DMS53 (cell line): ENCODE measurements at places on chromosomes 13 and 19.

- DNase-seq, result peak; percentile 90
These were observed 19.0 kb downstream of the MRPS12 start for GRCh38 chr19:38949580-38950367.

- no peak for DNase-seq
These were observed 173.9 kb upstream of the SERP2 start for GRCh38 chr13:44199627-44200207.

GRCh38 chr13:50712881-50713280 lies 130.6 kb downstream of the DLEU7 start:
- DNase-seq, result no peak

- no peak for DNase-seq
These were observed 7.4 kb downstream of the SOX1 start for GRCh38 chr13:112074139-112074865.

DNA sequence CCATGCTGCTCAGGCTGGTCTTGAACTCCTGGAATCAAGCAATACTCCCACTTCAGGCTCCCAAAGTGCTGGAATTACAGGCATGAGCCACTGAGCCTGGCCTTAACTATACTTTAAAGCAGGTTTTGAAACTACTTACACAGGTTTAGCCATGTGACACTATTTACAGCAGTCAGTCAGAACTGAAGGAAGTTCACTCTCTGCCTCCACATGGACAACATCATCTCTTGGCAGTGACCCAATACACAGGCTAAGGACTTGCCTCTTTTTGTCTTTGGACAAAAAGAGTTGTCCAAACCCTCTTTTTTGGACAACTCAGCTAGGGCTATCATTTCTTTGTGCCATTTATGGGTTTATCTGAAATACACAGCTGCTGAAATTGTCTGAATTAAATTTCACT lies 89.0 kb upstream of the CLDN10 start:
- DNase-seq, result peak; percentile 4

GRCh38 chr13:60857698-60858097 lies 460.7 kb downstream of the TDRD3 start:
- DNase-seq, result no peak

DNA sequence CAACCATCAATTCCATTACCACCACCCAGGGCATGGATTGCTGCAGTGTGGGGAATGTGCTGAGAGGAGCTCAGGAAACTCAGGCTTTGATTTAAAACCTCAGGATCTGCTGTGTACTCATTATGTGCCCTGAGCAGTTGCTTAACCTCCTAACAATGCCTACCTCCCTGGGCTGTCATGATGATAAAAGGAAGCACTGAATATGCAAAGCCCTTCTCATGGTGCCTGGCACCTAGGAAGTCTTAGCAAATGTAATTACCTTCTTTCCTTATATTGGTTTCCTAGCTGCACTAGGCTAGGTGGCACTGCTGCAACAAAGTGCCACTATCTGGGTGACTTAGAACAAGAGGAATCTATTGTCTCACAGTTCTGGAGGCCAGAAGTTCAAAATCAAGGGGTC lies 62.2 kb downstream of the KCTD12 start:
- no peak for DNase-seq

DNA sequence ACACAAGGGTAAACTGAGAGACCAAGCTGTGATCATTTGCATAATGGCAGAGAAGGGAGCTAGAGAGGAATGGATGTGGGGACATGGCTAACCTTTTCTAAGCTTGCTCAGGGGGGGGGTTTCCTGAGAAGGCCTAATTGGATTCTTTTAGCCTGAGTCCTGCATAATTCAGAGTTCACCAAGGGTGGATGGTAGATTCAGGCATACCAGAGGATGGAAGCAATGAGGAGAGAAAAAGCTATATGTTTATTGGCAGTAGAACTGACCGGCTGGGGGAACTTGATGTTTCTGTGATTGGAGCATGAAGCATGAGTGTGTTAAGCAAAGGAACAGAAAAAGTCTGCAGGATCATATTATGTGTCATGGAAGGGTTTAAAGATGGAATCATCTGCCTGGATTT lies 65.9 kb upstream of the KLF12 start:
- no peak for DNase-seq

DNA sequence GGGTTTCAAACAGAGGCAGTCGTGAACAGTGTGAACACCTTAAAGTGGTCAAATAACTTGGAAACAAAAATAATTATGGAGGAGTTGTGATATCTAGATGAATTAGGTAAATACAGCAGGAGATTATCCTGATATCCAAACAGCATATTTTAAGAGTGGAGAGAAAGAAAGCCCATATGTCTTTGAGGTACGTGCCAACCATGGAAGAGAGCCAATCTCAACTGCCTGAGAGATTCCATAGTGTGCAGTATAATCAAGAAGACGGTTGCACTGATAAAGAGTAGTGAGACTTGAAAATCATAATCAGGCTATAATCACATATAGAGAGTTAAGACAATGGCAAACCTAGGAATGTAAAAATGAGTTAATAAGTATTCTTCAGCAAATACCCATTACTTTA lies 472.8 kb upstream of the SLITRK5 start:
- DNase-seq, result no peak

DNA sequence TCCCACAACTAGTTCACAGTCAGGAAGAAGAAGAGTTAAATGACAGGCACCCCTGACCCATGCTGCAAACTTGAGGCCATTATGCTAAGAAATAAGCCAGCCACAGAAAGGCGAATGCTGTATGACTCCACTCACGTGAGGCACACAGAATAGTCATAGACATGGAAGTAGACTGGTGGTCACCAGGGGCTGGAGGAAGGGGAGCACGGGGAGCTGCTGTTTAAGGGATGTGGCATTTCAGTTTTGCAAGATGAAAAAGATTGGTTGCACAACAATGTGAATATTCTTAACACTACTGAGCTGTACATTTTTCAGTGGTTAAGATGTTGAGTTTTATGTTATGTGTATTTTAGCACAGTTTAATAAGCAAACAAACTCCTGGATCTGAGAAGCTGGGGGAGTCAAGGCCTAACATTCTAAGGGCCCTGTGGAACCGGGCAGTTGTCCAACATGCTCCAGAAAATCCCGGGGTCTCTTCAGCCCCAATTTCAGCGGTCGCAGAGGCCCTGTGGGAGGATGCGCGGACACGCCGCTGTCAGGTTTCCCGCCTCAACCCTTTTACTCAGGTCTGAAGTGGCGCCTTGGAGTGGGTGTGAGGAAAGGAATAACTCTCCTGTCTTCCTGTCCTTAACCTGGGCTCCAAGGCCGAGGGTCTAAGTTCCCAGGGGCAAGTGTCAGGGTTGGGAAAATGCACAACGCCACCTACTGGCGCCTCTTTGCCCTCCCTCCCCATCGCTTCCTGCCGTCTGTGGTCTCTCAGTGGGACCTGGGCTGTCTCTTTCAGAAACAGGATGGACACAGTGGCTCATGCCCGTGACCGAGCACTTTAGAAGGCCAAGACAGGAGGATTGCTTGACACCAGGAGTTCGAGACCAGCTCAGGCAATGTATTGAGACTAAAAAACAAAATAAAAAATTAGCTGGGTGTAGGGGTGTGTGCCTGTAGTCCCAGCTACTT lies 4.4 kb upstream of the TMEM272 start:
- DNase-seq, result peak; percentile 37

DNA sequence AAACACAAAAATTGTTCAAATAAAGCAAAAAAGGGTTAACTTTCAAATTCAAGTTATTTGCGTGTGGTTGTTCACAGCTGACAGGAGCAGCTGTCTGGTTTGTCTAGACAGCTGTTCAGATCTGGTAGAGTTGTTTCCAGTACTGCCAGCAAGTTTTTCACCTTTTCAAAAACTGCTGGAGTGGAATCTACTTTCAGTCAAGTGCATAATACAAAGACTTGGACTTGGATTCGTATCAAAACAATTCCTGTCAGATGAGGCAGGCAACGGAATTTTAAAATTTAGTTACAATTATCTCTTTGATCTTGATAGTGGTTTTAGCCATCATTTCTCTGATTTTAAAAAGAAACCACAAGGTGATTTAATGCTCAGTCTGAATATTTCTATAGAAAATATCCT lies 51.7 kb upstream of the EEF1AKMT1 start:
- DNase-seq, result no peak

DNA sequence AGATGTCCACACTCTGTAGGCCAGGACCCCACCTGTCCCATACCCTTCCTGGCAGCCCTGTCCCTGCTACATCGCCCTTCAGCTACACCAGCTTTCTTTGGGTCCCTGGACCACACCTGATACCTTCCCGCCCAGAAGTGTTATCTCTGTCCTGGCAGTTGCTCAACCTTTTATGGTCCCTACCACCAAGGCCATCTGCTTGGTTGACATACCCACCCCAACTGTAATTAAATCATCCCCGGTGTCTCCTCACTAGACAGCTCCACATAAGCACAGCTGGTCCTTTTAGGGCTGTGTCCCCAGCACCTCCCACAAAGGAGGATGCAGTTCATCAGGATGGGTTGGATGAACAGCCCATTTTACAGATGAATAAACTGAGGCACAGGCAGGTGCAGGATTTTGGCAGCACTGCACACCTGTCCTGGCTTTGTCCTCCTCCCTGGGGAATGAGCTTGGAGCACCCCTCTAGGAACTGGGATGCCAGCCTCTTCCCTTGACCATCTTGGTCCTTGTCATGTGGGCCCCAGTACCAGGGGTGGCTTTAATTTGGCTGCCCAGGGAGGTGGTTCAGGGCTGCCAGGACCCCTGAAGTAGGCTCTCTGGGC lies 12.9 kb downstream of the NACC1 start:
- DNase-seq, result no peak

- DNase-seq, result peak; percentile 91
These were observed 5.7 kb downstream of the JAK3 start for GRCh38 chr19:17841810-17842662.

DNA sequence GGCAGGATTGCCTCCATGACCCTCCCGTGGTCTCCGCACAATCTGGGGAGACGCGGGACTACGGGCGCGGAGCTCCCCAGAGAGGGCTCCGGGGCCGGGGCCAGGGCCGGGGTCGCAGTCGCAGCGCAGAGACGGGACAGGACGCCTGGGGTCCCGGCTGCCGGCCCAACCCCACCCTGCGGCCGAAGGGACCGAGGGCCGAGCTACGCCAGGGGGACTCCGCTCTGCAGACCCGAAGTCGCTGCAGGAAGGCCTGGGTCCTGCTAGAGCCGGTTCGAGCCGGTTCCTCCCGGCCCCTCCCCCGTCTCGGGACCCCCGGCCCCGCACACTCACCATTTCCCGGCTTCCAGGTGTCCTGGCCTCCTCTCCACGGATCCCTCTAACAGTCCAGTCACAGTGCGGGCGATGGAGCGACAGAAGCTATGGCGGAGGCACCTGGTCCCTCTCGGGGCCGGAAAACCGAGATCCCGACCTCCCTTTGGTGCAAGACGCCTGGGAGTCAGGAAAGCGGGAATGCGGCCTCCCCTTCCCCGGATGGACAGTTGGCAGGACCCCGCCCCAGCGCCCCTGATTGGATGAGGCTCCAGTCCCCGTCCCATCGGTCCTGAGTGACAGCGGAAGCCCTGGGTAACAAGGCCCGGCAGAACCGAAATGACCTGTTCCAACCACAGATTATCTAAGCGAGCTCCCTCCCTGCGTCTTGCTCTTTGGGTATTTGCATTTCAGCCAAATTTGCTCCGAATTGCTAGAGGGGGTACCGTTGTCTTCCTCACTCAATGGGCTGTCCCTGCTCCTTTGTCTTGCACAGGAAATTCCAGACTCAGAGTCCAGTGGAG lies at the start of gene ZNF625:
TSS of gene ZNF625 (minus strand) at position 512 of the 836 bp plus-strand sequence. CDS start at position 336, 176 bp downstream.
- DNase-seq, result peak; percentile 91

DNA sequence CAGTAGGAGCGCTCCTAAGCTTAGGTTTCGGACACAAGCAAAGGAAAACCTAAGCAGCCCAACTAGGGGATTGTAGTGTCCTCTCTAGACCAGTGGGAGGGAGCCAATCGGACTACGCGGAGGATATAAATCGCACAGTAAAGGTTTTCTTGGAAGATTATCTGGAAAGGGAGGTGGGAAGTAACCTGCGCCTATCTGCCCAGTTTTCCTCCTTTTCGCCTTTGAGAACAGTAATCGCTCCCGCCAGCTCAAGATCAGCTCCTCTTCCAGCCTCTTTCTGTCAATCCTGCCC lies 456 bp upstream of the RAB4B start:
- no peak for DNase-seq

- DNase-seq, result no peak
These were observed 56.5 kb downstream of the ARHGEF7 start for GRCh38 chr13:111171629-111172028.

GRCh38 chr13:48181482-48182145 lies 51.4 kb upstream of the ITM2B start:
- no peak for DNase-seq

- DNase-seq, result no peak
These were observed 339.2 kb downstream of the MYO16 start for GRCh38 chr13:108968566-108968965.

DNA sequence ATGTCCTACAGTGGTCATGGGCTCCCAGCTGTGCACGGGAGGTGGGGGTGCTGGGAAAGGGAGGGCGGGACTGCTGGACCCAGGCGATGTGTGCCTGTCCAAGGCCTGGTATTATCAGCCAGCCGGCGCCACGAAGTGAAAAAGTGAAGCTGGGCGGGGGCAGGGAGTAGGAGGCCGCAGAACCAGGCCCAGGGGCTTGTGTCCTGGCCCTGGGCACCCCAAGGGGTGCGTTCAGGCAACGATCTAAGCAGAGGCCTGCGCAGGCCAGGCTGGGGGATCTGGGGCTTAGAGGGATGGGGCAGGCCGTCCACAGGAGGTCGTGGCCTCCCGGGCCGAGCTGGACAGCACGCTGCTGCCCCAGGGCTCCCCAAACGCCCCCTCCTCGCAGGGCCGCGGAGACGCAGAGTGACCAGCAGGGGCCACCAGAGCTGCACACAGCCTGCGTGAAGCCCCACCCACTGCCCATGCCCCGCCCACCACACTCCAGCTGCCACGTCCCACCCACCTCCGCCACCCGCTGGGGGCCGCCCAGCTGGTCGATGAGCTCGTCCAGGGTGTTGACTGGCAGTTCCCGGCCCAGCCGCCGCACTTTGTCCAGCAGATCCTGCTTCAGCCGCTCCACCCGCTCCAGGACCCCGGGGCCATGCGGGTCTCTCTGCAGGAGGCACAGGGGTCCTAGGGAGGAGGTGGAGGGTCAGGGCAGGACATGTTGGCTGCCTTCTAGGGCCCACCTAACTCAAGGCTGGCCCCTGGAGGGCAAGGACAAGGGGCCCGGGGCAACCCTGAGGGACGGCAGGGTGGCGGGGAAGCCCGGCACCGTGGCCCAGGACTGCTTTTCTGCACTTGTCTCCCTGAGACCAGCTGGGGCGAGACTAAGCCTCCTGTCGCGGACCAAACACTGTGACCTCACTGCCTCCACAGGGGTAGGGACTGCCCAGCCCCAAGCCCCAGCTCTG lies 9.5 kb downstream of the GPX4 start:
- peak; percentile 55 for DNase-seq
